ENCODE measurements at places on chromosomes 5 and 9.

DNA sequence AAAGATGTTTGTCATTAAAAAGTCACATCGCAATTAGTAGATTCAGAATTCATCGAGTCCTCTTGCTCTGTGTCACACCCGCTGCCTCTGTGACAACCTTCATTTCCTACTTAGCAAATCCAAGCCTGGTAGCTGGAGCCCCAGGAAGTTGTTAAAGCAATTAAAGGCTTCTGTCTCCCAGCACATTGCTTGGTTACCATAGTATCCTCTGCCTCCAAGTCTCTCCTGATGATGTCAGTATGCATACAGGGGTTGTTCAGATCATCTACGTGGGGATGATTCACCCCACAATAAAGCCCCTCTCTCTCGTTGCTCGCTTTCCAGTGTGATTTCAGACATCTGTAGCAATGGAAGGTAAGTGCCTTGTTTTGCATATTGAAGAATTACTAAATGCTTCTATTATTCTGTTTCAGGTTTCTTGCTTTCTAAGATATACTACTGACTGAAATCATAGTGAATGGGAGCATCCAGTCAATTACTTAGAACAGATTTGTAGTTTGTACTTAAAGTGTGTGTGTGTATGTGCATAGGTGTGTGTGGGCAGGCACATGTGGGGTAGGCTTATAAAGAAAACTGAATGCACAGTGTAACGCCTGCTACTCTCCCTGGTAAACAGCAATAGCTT is 52.9 kb downstream of the PAM start:
- DNase-seq: no peak

- DNase-seq: no peak
Measured at GRCh38 chr9:116234081-116234480, 80.5 kb downstream of the PAPPA start.

- no peak for DNase-seq
Measured at GRCh38 chr5:113552620-113553019, 39.1 kb downstream of the YTHDC2 start.

DNA sequence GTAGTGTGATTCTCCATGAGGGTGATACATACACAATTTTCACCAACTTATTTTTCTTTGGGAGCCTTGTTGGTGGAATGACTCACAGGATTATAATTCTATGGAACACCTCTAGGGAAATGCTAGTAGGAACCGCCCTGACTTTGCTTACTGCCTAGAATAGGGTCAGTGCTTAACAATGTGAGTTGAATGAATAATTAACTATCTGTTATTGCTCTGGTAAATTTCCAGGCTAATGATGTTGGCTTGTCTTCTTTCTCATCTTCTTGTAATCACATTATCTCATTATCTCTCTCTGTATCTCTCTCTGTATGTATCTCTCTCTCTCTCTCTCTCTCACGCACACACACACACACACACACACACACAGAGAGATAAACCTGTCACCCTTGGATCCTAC is 291.1 kb downstream of the TRIM32 start:
- no peak for DNase-seq

DNA sequence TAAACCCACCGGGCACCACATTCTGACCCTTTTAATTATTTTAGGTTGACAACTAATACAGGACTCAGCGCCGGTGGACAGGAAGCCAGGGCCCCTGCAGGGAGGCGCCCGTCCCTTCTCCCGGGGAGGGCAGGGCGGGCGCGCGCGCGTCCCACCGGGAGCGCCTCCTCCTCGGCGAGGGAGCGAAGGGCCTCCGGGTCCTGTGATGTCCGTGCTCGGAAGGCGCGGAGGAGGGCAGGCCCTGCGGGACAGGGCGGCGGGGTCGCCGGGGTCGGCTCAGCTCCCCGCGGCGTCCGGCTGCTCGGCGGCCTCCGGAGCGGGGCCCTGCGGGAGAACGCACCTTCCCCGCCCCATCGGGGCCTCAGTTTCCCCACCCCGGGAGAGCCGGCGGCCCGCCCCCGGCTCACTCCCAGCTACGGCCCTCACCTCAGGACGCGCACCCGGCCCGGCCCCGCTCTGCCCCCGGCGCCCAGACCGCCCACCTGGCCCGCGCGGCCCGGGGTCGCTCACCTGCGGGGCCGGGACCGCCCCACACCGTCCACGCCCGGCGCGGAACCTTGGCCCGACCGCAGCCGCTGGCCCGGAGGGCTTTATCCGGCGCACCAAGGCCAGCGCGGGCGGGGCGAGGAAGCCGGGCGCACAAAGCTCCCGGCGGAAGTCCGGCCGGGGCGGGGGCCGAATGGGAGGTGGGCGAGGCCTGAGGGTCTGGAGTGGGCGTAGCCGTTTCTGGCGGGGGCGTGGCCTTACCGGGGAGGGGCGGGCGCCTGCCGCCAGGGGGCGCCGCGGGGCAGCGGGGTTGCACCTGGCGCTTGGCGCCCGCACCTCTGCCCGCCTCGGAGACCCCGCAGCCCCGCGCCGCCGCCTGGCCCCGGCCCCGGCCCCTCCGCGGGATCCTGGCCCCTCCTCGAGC is at the start of the genes EXD3 and NOXA1:
Gene EXD3, minus strand, starts transcription at position 559 of the 910 bp plus-strand sequence. CDS start 27,805 bp downstream, outside the sequence.
Gene NOXA1, plus strand, starts transcription at position 790 of the 910 bp plus-strand sequence. CDS start 137 bp downstream, outside the sequence.
- DNase-seq: peak; percentile 46

DNA sequence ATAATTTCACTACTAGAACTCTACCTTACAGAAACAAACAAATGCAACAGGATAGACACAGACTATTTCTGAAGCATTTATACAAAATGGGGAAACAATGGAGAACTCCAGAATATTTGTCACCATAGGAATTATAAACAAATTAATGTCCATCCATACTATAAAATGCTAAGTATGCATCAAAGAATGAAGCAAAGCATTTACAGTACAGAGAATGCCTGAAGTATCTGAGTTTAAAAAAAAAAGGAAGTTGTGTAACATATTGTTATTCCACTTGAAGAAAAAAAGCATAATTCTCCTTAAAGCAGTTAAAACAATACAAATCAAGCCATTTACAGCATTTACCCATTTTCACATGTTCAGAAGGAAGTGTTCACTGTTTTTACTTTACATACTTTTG is 53.0 kb downstream of the DROSHA start:
- DNase-seq: no peak

DNA sequence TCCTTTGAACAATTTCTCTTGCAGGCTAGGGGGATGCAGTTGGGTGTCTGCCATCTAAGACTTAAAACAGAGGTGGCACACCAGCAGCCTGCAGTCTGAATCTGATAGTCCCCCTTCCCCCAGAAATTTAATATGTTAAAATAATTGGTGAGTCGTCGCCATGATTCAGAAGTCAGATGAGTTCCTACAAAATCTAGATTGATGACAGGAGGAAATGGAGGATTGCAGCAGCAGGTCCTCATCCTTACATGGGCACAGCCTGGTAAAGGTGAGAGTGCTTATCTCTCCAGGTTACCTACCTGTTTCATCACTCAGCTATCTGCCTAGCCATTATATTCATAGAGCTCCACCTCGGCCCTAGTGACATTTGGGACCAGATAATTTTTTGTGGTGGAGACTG is 112.3 kb downstream of the PCSK1 start:
- no peak for DNase-seq

GRCh38 chr5:150117945-150118560 is 31.7 kb upstream of the CSF1R start:
- DNase-seq: no peak

DNA sequence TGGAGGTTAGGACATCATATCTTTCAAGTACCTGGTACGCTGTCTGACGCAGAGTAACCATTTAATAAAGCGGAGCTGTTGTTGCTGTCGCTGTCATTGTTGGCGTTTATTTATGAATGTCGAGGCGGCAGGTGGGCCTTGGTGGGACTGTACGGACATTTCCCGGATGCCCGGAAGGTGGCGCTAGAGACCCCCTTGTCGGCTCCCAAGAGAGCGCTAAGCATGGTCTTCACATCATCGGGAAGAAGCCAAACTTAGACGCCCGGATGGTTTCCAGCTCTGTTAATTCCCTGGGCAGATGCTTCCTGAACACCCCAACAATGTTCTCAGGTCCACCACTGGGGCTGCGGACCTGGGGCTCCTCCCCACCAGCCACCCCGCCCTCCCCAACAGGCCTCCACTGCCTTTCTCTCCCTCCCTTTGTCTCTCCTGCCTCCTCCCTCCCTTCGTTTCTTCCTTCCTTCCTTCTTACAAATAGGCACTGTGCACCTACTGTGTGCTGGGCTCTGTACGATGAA is 54.1 kb downstream of the DUSP1 start:
- DNase-seq: peak; percentile 12

GRCh38 chr5:43123887-43124286 is 3.2 kb downstream of the ZNF131 start:
- DNase-seq: no peak

DNA sequence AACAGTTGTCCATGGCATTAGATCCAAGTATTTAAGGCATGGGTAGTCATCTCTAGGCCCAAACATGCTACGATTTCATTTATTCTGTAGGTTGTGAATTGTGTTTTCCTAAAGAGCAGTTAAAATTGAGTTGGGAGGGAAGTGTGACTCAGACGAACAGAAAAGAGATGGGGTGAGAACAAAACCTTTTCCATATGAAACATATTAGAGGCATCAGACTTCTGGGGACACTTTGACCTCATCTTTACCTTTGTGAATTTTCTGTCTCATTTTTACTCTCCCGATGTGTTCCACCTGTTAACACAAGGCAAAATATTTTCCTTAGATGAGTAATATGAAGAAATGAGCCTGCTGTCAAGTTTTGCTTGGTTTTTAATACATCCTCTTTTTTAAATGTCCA is 181.3 kb downstream of the ESM1 start:
- no peak for DNase-seq

DNA sequence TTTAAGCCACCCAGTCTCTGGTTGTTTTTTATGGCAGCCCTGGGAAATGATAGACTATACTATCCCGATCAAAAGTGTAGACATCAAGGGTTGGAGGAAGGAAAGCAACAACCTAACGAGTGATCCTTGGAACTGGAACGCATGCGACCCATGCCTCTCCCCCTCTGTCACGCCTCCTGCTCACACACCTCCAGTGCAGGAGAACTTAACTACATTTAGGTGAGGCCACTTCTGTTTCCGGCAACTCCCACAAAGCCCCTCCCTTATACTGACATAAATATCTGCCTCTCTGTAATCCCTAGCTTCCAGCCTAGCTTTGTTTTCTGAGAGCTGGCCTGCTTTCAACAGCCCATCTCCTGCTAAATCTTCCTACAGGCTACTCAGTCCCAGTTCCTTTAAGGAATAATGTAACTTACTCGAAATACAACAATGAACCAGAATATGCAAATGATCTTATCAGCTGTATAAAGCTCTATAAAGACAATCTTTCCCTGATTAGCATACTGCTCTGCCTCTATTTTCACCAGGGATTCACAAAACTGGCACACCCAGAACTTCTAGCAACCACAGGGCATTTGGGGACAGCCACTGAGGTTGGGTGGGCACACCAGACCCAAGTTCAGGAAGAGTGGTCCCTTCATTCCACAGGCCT is 73.9 kb downstream of the GABBR2 start:
- DNase-seq: no peak

DNA sequence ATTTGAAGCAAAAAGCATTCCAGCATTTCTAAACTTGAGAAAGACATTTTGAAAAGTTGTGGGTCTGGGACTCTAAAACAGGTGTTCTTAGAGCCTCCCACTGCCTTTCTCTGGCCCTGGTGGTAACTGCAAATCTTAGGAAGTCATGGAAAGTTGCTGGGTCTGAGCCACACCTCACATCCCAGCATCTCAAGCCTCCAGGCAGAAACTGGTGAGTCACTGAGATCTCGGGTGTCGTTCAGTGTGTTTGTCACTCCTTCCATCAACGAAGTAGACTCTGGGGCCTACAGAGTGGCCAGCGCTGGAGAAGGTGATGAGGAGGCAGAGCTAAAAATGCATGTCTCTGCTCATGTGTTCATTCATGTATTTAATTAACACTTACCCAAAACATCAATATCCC is 59.6 kb upstream of the C5orf58 start:
- no peak for DNase-seq

GRCh38 chr9:117000834-117001233 is 313.7 kb downstream of the TRIM32 start:
- DNase-seq: no peak

DNA sequence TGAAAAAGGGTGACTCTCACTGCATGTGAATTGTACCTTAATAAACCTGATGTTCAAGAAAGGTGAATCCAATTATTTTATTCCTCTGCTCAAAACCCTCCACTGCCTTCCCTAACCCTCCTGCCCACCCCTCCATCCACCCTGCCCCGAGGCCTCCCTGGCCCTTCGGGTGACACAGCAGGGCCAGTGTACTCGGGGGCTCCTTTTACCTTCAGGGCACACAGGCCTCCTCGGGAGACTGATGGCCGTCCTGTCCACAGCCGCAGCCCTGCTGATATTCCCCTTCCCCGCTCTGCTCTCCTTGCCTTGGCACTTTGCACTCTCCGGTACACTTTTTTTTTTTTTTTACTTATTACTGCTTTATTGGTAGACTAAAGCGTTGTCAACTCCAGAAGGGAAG is 234.0 kb downstream of the CACNA1B start:
- no peak for DNase-seq

- no peak for DNase-seq
Measured at GRCh38 chr5:34996261-34996660, 51.5 kb downstream of the AGXT2 start.

DNA sequence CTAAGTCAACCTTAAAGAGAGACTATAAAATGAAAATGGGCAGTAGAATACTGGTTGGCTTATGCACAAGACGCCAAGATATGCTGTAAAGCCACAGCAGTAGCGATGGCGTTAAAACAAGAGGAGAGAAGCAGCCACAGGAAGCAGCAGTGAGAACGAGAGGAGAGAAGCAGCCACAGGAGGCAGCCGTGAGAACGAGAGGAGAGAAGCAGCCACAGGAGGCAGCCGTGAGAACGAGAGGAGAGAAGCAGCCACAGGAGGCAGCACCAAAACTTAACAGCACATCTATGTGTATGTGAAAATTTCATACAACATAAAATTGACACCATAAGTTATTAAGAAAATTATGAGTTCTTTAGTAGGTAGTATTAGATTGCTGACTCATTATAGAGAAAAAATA is 2318.6 kb upstream of the ACO1 start:
- DNase-seq: no peak

GRCh38 chr5:109908366-109908765 is 218.6 kb downstream of the MAN2A1 start:
- no peak for DNase-seq

- DNase-seq: no peak
Measured at GRCh38 chr5:102886586-102886985, 131.5 kb downstream of the PAM start.
